Transverse colon (tissue), 4 donors: ENCODE measurements at places on chromosomes 1 and 21. TPM values are rescaled to one million over a fixed set of nuclear protein-coding genes. Genes with fewer than 3 reads are reported as not detected.
A peak's percentile ranks its signal among the peaks of the same experiment; 100 is the strongest.

- H3K4me1 ChIP-seq: no peaks in the 10 kb centered on the region
- H3K36me3 ChIP-seq: no peaks in the 10 kb centered on the region
- DNase-seq: no peak
- H3K27ac ChIP-seq: no peak overlapping the region
Measured at GRCh38 chr1:215583185-215583749, 16.2 kb downstream of the KCTD3 start.

GRCh38 chr1:54276617-54277450, 76.9 kb downstream of the MRPL37 start:
- no peak for DNase-seq
- H3K27ac ChIP-seq: peak overlapping the region; percentile 94
- H3K27me3 ChIP-seq: no peaks in the 10 kb centered on the region

DNA sequence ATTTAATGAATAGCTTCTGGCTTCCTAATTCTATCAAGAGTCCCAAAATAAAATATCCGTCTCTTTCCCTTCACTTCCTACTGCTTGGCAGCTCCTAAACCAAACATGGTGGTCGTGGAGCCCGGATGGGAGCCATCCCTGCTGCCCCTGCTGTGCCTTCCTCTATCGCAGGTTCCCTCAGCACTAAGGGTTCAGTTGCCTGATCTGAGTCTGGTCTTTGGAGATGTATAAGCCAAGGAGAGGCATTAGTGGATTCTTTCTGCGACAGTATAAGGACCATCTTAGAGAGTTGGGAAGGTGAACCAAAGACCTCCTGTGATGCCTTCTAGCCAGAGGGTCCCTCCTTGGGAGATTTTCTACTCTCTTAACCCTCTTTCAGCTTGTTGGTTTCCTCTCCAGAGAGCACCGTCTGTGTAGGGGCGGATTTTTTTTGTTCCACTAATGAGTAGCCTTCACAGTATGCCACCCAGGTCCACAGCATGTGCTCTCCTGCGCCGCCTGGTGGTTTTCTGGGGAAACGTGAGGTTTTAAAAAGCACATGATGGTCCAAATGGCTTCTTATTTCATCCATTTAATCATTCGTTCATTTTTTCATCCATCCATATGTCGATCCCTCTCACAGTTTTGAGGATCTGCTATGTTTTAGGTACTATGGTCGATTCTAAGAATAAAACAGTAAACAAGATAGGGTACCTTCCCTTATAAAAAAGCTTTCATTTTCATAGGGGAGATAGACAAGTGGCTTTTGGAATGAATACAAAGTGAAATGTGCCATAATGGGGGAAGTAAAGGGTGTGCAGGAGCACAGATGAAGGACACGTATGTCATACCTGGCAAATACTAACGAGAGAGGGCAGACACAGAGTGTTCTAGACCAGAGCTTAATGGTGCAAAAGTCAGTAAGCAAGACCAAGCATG, 71.0 kb downstream of the NFASC start:
- no peaks in the 10 kb centered on the region for H3K36me3 ChIP-seq
- H3K4me1 ChIP-seq: peaks cover 4% of the 10 kb centered on the region
- no peak overlapping the region for H3K4me3 ChIP-seq

- DNase-seq: no peak
- peaks cover 6% of the 10 kb centered on the region for H3K36me3 ChIP-seq
- no peaks in the 10 kb centered on the region for H3K27me3 ChIP-seq
- H3K4me3 ChIP-seq: no peak overlapping the region
- H3K4me1 ChIP-seq: peaks cover 60% of the 10 kb centered on the region
- H3K27ac ChIP-seq: peak overlapping the region; percentile 97
Measured at GRCh38 chr1:201499795-201500669, 6.9 kb downstream of the CSRP1 start.

DNA sequence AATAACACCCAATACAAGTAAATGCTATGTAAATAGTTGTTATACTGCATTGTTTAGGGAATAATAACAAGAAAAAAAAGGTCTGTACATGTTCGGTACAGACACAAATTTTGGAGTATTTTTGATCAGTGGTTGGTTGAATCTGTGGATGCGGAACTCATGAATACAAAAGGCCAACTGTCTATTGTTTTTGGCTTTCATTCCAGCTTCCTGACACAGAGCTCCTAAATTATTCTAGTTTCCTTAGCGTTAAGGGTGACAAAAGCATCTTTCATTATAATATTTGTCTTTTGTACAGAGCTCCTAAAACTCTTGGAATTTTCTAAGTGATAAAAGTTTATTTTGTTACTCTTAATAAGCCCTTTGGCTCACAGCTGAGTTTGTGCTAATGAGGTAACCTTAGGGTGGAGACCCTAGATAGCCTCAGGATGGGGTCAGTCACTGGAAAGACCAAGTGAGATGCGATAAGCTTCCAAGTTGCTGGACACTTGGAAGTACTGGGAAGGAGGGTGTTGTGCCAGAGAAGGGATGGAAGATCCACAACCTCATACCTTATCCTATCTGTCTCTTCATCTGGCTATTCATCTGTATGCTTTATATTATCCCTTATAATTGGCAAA, 57.4 kb upstream of the PRRC2C start:
- no peak overlapping the region for H3K27ac ChIP-seq
- no peaks in the 10 kb centered on the region for H3K36me3 ChIP-seq
- H3K27me3 ChIP-seq: no peaks in the 10 kb centered on the region
- DNase-seq: no peak
- no peaks in the 10 kb centered on the region for H3K4me1 ChIP-seq

DNA sequence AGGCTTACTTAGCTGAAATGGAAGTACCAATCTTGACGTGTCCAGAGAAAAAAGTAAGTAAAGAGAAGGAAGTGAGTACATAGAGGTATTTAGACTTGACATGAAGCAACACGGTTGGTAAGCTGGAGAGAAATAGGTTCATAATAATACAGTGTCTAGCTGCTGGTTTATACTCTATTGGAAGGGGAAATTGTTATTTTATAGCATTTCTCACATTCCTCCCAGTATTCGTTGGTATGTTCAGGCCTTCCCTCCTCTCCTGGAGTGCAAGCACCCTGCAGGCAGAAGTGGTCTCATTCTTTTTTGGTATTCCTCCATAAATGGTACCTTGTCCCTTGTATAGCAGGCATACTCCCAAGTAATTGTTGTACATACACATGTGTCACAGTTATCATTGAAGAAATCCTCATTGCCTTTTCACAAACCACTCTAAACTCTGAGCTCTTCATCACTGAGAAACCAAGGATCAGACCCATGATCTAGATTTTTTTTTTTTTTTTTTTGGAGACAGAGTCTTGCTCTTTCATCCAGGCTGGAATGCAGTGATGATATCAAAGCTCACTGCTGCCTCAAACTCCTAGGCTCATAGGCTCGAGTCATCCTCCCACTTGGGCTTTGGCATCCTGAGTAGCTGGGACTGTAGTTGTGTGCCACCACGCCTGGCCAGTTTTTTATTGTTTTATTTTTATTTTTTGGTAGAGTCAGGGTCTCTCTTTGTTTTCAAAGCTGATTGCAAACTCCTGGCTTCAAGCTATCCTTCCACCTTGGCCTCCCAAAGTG, 9.8 kb upstream of the IPO9 start:
- no peak for DNase-seq
- H3K4me1 ChIP-seq: no peaks in the 10 kb centered on the region
- H3K27ac ChIP-seq: no peak overlapping the region
- H3K27me3 ChIP-seq: no peaks in the 10 kb centered on the region
- H3K36me3 ChIP-seq: peaks cover 27% of the 10 kb centered on the region
- H3K4me3 ChIP-seq: no peak overlapping the region

DNA sequence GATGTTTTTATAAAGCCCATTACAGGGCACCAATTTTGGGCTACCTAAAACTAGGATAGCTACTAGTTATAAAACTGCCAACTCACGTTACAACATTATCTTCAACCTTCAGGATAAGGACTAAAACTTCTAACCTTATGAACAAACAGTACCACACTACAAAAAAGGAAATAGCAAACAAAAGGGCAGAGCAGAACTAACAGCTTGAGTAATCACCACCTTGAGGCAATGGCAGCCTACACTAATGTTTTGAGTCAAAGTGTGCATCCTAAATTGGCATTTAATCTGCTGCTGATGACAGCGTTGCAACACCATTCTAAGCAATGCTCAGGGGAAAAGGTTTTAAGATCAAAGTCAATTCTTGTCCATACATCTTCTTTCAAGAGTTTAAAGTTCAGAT, 27.2 kb downstream of the PTP4A2 start:
- H3K4me1 ChIP-seq: peaks cover 26% of the 10 kb centered on the region
- no peak for DNase-seq
- no peaks in the 10 kb centered on the region for H3K36me3 ChIP-seq
- no peak overlapping the region for H3K27ac ChIP-seq
- H3K4me3 ChIP-seq: no peak overlapping the region

CHI3L1 gene
- not detected for total RNA-seq

SLAMF7 gene
- total RNA-seq: 15.4 TPM

- no peaks in the 10 kb centered on the region for H3K36me3 ChIP-seq
- no peaks in the 10 kb centered on the region for H3K4me1 ChIP-seq
- no peaks in the 10 kb centered on the region for H3K27me3 ChIP-seq
- DNase-seq: no peak
- H3K4me3 ChIP-seq: no peak overlapping the region
- H3K27ac ChIP-seq: no peak overlapping the region
Measured at GRCh38 chr1:83545066-83545862, 453.7 kb downstream of the TTLL7 start.
